Left colon (tissue), 2 donors: ENCODE measurements at places on chromosomes 3 and 15. TPM values are rescaled to one million over a fixed set of nuclear protein-coding genes. Genes with fewer than 3 reads are reported as not detected.

- DNase-seq, result no peak
Measured at GRCh38 chr3:4721511-4721911, 228.4 kb downstream of the ITPR1 start.

SLC51B gene
- total RNA-seq, result 104 TPM

GRIP2 gene
- total RNA-seq, result 0.49 TPM

- no peak for DNase-seq
Measured at GRCh38 chr3:130979117-130979516, 47.5 kb downstream of the ASTE1 start.

- no peak for DNase-seq
Measured at GRCh38 chr15:25501828-25502446, 63.1 kb upstream of the UBE3A start.

SLC9C1 gene
- total RNA-seq, result 0.45 TPM

DNA sequence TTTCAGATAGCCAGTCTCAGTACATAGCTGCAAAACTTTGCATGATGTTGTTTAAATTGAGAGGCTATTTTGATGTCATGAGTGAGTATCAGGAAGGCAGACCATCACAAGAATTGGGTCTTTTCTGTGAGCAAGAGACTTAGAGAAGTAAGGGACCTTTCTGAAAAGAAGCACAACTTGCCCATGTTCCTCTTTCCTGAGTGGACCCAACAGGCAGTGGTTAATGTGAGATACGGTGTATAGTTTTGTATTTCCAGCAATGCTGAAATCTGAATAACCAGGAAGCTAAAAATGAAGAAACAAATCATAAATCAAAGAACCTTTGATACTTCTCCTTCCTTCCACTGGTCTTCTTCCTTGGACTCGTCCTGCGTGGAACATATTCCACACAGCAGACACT lies 25.1 kb downstream of the MCTP2 start:
- no peak for DNase-seq

- DNase-seq, result no peak
Measured at GRCh38 chr3:45227946-45228345, 1.9 kb upstream of the TMEM158 start.

DNA sequence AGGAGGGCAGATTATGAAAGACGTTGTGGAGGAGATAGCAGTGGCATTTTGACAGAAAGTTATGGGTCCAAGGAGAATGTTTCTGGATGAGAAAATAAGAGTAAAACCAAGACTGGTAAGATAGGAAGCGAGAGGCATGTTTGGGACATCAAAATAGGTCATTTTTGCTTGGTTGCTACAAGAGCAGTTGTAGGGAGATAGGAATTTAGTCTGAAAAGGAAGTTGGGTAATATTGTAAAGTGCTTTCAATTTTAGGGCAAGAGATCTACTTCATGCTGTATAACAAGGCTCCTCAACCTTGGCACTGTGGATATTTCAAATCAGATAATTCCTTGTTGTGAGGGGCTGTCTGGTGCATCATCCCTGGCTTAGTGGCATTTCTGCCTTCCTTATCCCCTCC lies 118.0 kb upstream of the DPH6 start:
- DNase-seq, result no peak

GRCh38 chr3:188197388-188197847 lies 43.5 kb downstream of the LPP start:
- peak; percentile 27 for DNase-seq

DNA sequence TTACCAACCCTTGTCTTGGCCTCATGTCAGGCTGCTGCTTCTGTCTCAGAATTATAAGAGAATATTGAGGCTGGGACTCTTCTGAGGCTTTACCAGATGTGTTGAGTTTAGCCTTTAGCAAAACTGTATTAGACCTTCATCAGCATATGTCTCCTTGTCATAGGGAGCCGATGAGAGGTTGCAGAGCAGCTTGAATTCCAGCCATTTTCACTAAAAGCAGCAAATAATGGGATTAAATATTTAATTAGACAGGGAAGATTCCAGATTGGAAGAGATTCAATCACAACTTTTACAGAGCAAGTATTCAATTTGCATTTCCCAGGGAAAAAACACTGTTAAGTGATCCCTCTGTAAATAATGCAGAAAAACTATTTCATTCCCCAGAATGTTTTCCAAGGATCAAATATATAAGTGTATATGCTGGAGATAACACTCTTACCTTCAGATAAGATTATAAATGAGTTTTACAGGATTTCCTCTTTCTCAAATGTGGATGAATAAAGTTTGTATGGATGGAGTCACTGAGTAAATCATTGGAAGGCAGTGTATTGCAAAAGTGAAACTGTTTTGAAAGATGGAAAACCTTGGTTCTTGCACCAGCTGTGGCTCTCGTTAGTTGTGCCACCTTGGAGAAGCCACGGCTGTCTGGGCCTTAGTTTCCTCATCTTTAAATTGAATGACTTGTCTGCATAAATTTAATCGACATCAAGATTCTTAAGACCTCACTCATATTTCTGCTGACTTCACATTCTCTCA lies 466.4 kb upstream of the SGO1 start:
- DNase-seq, result no peak

DNA sequence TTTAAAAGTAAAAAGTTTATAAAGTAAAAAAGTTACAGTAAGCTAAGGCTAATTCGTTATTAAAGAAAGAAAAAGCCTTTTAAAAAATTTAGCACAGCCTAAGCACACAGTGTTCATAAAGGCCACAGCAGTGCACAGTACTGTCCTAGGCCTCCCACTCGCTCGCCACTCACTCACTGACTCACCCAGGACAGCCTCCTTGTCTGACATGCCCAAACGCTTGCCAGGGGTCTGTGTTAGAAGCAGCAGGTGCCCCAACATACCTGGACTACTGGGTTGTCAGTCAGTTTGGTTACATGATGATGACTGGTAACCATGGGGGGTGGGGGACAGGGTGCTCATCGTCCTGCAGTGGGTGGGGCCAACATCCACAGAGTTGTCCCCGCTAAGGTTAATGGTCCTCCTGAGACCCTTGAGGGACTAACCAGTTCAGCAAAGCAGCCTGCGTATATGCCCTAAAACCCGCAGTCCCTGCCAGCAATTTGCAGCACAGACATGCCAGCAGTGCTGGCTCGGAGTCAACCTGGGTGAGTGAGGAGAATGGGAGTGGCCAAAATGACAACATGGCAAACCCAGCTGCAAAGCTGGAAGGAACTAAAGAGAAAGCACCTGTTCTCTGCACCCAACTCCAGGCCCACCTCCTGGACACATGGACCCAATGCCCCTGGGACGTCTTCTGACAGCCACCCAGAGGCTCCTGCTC lies 49.2 kb downstream of the CYFIP1 start:
- DNase-seq, result peak; percentile 42

MOBP gene
- 1.3 TPM for total RNA-seq

GRCh38 chr3:58418227-58418626 lies 15.4 kb downstream of the PDHB start:
- no peak for DNase-seq

DNA sequence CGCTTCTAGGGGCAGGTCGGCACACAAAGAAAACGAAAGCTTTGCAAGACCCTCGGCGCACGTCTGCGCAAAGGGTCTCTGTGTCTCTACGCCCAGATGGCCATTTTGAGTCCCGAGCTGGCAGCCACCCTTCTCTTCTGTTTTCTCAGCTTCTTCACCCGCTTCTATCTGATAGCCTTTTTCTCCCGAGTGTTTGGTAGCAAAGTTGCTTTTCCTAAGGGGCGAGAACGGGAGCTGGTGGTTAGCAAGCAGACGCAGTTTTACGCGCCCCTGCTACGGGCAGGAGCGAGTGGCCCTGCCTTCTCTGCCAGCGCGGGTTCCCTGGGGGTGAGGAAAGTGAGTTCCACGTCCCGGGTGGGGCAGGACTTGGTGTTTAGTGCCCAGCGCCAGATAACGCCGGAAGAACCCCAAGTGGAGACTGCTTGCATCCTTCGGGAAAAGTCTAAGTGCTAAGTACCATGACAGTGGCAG lies 2.9 kb upstream of the MKRN2 start:
- peak; percentile 36 for DNase-seq

DNA sequence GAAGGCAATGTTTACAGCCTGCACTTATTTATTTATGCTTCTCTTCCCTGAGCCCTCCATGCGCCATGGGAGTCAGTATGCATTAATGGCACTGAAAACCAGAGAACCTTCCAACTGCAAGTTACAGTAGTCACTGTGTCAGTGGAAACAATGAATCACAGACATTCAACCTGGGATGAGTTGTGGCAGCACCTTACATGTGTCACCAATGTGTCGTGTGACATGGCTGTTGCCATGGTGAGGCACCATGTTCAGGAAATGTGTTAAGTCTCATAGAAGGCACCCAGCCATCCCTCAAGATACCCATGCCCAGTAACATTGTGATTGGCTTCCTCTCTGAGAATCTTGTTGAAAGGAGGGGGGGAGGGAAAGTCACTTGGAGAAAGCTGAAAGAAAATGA lies 105.0 kb downstream of the FOXP1 start:
- no peak for DNase-seq

- no peak for DNase-seq
Measured at GRCh38 chr3:193941486-193941885, 194.5 kb upstream of the HES1 start.

PP2D1 gene
- total RNA-seq, result not detected

- peak; percentile 63 for DNase-seq
Measured at GRCh38 chr15:78084449-78084750, 6.9 kb upstream of the TBC1D2B start.

GOLGA8J gene
- not detected for total RNA-seq

WDR53 gene
- 8.6 TPM for total RNA-seq

DNA sequence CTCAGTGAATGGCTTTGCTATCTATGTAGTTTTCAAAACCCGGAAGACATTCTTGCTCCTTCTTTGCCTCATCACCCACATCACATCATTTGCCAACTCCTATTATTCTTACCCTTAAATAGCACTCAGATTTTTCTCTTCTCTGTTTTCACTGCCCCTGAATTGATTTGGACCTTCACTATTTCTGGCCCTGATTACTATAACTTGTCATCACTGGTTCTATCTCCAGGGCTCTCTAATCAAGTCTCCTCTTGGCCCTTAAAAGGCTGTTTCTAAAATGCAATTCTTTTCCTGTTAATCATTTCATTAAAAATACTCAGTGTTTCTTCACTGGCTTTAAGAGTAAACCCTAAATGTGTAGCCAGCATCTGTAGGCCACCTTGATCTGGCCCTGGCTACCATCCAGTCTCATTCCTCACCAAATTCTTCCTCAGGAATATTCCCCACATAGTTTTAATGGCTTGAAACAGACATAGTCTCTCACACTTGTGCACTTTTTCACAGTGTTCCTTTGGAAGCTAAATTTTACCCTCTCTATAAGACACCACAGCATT lies 437.1 kb upstream of the CBLB start:
- DNase-seq, result no peak

GRCh38 chr15:81530271-81530691 lies 156.3 kb upstream of the TMC3 start:
- DNase-seq, result no peak

- no peak for DNase-seq
Measured at GRCh38 chr15:62889734-62890505, 152.6 kb upstream of the TPM1 start.

TRNT1 gene
- total RNA-seq, result 17.2 TPM

GRCh38 chr15:75361361-75361988 lies 6.9 kb downstream of the MAN2C1 start:
- DNase-seq, result no peak

DNA sequence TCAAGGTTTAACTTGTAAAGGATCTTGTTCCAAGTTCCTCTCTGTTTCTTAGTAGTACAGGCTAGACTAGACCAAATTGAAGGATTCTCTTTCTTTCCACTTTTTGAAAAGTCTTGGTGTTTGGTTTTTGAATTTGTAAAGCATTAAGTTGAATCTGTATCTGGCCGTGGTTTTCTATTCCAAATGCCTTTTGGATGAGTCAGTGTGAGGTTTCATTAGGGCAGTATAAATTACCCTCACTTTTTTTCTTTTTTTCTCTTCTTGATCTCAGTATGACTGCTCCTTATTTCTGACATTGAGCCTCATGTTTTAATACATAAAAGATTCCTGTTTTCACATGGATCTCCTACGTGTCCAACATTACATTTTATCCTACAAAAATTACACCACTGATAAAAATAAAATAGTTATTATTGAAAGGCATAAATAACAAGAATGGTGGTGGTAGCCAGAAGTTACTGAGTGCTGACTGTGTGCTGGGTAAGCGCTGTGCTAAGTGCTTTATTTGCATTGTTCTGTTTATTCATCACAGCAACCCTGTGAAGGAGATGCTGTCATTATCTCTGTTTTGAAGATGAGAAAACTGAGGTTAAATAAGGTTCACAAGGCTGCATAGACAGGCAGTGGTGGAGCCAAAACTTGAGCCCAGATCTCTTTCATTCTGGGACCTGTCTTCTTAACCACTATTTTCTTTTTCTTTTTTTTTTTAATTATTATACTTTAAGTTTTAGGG lies 48.3 kb downstream of the MITF start:
- no peak for DNase-seq

DNA sequence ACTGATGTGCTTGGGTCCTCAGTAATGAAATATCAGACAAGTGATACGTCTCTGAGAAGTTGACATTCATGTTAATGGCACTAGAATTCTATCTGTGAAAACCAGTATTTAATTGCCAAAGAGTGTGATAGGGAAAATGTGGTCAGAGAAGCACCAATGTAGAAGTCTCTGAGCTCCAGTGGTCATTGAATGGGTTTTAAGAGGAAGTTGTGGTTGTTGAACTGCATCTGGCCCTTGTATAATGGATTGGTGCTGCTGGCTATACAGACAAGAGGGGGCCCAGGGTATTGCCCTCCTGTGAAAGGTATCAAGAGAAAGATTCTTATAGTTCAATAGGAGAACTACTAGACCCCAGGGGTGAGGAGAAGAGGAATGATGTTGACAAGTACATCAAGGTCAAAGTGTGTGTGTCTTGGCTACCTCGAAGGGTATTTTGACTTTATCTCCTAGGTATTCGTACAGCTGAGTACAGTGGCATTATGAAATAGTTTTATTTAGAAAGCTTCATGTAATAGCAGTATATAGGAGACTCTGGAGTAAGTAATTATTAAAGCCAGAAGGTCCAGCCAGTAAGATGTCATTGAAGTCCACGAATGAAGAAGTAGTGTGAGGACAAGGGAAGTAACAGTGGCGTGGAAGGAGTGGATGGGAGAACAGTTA lies 47.1 kb downstream of the CHD2 start:
- DNase-seq, result no peak

PLCH1 gene
- total RNA-seq, result 7.1 TPM

- no peak for DNase-seq
Measured at GRCh38 chr3:152969557-152970300, 134.8 kb downstream of the P2RY1 start.

DNA sequence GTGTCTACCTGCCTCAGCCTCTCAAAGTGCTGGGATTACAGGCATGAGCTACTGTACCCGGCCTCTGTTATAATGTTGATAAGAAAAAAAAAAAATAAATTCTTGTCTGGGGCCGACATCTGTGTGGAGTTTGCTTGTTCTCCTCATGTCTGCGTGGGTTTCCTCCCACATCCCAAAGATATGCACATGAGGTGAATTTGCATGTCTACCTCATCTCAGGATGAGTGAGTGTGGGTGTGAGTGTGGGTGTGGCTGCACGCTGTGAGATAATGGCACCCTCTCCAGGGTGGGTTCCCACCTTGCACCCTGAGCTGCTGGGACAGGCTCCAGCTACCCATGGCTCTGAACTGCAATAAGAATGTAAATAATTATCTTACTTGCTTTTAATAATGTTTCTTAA lies 25.9 kb upstream of the UACA start:
- DNase-seq, result peak; percentile 23
